ENCODE measurements at places on chromosomes 11 and 22.

GRCh38 chr11:48014917-48015316, 34.6 kb downstream of the PTPRJ start:
- DNase-seq = no peak

DNA sequence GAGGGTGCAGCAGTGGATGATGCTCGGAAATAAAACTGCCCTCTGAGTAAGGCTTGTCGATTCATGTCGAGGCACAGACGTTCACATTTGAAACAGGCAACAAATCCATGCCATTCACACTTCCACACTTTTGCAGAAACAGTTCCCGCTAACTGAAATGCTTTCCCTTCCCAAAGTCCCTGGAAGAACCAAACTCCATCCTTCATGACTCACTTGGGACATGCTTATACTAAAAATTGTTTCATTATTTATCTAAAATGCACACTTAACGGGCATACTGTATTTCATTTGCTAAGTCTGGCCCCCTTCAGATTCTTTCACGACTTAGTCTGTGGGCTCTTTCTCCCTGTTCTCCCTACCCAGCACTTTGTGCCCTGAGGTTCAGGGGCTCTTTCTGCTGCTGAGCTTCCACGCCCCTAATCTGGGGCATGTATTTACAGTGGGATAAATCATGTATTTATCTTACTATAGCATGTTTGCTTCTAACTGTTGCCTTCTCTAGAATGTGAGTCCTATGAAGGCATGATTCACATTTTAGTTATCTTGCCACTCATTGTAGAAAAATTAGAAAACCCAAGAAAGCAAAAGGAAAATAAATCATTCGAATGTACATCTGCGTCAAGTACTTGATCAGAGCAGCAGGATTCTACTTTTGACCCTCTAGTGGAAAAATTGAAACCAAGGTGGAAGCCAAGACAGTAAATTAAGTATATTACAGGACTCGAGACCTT, 12.5 kb downstream of the SCGB1A1 start:
- no peak for DNase-seq

DNA sequence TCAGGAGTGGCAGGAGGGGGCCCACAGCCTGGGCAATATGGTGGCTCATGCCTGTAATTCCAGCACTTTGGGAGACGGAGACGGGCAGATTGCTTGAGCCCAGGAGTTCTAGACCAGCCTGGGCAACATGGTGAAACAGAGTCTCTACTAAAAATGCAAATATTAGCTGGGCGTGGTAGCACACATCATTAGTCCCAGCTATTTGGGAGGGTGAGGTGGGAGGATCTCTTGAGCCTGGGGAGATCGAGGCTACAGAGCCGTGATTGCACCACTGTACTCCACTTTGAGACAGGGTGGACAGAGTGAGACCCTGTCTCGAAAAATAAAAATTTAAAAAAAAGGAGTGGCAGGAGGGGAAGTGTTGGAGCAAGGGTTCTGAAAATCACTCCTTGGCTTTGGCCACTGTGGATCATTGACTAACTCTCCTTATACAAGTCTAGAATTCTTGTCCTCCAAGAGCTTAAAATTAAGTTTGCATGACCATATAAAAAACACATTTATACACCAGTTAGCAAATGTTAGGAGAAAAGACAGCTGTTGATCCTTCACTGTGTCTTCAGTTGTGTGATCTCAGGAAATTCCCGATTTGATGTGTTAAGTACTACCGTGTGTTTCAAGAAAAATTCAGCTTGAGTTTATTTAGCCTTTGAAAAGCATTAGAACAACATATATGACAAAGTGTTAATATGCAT, 2.3 kb upstream of the WEE1 start:
- DNase-seq = no peak

- DNase-seq = no peak
Observed at GRCh38 chr11:123429336-123429735, 733 bp upstream of the GRAMD1B start.

- no peak for DNase-seq
Observed at GRCh38 chr22:20724676-20725454, 49.0 kb upstream of the SERPIND1 start.

- peak; percentile 21 for DNase-seq
Observed at GRCh38 chr22:43004362-43005035, 10.4 kb downstream of the PACSIN2 start.

DNA sequence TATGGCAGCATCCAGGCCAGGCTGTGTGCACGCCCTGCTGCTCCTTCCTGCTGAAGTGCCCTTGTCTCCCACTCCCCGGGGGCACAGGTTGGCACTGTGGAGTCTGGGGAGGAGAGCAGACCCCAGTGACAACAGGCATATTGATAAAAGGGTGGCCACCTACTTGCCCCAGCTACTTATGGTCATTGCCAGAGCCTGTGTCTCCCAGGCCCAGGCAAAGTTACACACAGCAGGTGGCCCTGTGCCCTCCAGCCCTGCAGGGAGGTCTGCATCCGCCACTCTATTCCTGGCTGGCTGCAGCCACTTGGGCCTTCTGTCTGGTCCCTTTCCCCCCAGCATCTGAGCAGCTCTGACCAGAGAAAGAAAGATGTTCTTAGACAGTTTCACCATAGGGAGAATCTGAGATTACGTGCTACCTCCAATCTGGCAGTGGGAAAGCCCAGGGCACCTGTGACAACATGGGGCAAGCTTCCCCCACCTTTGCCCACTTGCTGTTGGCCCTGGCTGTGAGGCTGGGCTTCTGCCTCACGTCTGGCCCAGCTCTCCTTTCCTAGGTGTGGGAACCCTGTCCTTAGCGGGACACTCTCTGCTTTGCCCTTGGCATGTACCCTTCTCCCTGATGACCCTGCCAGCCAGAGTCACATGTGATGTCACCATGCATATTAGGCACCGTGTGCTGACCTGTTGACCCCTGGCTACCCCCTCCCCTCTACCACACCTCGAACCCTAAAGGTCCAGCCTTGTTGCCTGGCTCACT, 25.3 kb upstream of the CSNK2A3 start:
- no peak for DNase-seq

DNA sequence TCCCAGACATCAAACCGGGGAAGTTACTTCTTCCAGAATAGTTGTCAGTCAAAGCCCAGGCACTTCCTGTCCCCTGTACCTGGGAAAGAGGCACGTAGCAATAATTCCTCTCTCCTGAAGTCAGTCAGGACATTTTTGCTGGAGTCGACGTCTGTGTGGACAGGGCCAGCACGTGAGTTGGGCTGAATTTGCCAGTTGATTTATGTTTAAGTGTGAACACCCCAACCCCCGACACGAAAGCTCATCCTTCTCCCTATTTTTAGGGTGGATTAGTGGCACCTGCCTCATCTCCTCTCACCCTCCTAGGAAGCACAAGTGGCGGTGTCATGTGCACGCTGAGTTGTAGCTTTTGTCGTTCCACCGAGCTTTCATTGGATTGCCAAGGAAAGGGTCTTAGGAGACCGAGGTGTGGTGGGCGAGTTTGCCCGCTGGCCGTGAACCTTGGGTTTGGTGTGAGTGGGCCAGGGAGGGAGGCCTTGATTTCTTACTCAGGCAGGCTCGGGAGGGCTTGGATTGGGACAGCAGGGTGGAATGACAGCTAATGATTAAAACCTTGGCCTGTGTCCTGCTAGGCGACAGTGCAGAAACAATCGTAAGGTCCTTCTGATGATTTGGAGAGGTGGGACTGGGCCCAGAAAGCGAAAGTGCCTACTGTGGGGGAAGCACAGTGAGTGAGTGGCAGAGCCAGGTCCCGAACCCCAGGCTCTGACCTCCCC, 87.0 kb upstream of the CRYBB3 start:
- DNase-seq = no peak

- DNase-seq = peak; percentile 30
Observed at GRCh38 chr11:94183886-94184264, 55.2 kb downstream of the PANX1 start.

GRCh38 chr11:98940913-98941312, 79.8 kb upstream of the CNTN5 start:
- no peak for DNase-seq

GRCh38 chr22:20953668-20954500, 13.2 kb upstream of the AIFM3 start:
- no peak for DNase-seq

DNA sequence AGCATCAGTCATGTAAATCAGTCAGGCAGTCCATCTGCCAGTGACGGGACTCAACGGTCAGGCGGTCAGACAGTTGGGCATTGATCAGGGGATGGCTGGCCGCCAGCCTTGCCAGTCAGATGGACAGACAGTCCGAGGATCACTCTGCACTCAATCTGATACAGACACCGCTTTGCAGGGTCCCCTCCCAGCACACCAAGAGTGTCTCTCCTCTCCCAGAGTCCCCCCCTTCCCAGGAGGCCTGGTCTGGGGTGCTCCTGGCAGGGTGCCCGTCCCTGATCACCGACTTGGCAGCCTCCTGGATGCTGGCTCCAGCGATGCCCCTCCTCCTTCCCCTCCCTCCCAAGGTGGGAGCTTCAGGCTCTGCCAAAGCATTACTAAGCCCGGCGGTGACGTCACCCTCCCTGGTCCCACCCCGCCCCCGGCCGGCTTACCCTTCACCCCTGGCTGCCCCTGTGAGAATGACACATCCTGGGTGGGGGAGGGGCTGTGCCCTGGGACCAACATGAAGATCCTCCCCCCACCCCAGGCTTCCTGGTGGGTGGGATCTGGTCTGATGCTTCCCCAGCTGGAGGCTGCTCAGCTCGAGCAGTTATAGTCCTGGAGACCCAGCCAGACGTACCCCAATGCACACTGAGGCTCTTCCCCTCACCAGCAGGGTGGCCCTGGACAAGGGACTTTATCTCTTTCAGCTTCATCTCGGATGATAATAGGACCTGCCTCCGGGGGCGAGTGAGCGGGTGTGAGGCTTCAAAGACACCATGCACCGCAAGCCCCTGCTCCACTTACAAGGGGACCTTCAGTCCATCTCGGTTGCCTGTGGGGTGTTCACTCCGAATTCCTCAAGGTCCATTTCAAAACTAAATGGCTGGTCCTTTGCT, 69.2 kb downstream of the CD82 start:
- peak; percentile 52 for DNase-seq

DNA sequence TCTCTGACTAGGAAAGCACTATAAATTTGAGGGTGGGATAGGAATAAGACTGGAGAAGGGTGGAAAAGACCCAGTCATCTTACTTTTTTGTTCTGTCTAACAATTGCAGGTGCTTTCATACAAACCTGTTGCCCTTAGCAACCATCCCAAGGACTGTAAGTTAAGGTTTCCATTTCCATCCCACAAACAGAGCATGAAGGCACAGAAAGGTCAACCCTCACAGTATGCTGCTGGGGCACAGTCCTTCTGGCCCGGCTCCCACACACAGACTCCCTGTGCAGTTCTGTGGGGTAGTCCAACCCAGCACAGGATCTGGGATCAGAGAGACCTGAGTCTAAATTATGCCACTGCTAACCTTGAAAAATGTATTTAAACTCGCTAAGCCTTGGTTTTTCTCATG, 38.4 kb upstream of the ETS1 start:
- DNase-seq = no peak

DNA sequence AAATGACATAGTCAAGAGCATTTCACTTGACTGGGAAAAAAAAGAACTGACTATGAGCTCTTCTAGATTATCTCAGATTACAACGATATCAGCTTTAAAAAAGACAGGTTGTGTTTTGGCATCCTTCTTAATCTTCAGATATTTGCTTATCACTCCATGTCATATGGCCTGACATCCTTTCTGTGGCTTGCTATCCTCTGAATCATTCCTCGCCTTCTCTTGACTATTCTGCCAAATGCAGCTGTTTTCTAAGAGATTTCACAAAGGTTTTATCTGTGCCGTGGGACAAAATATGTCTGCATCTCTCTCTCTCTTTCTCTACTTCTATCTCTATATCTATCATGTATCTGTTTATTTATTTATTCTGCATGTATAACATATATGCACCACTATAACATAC, 746.1 kb downstream of the CNTN5 start:
- no peak for DNase-seq

DNA sequence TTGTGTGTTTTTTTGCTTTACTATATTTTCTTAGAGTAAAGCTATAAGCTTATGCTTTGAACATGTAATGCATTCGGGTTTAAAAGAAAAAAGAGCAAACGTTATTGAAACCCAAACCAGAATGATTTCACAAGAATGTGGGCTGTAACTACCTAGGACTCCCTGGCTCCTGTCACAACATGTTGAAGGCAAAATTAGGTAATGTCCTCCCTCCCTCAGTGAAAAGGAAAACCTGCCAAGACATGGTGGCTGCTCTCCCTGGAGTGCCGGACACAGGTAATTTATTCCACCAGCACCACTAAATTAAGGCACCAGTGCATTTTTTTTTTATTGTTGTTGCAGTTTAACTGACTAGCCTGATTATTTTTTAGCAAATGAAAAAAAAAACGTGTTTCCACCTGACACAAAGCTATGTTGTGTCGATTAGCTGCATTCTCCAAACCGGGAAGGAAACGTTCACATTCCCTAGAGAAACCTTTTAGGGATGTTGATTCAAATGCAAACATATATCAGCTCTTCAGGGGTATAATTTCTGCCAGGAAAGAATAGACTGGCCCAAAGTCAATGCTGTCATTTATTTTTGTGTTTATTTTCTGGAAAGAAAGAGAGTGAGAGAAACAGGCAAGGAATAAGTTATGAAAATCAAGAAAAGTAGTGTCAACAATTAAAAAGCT, 134.6 kb downstream of the CCDC34 start:
- no peak for DNase-seq

GRCh38 chr11:64101461-64101860, 64.5 kb downstream of the MACROD1 start:
- no peak for DNase-seq

DNA sequence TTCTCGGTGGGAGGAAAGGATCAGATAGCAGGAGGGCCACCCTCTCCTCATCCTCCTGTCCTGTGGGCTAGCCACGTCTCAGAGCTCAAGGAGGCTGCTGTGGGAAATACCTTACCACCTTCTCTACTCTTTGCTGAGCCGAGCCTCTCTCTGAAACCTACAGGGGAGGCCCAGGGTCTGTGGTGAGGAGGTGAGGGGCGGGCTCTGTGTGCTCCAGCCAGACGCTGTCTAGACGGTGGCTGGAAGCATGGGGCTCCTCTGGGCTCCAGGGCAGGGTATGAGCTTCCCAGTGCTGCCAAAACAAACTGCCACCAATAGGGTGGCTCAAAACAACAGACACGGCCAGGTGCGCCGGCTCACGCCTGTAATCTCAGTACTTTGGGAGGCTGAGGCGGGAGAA, 5.5 kb upstream of the TMPRSS6 start:
- DNase-seq = no peak

- DNase-seq = no peak
Observed at GRCh38 chr11:73077454-73077853, 64.7 kb downstream of the FCHSD2 start.

DNA sequence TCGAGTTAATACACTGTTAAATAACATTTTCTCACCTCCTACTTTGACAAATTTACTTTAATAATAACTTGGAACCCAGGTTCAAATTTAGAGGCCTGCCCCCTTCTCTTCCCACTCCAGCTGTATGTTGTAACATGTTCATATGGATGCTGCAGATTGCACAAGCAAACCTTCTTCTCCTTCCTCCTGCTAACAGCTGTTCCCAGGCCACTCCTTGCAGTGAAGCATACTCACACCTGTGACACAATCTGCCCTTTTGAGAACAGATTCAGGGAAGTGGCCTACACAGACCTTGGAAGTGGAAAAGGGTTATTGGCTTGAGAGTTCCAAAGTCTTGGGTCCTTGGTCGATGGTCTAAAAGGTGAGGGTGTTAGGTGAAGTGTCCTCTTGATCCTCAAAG, 131.9 kb downstream of the TEAD1 start:
- no peak for DNase-seq

All from activated naive CD8-positive, alpha-beta T cell treated with anti-CD3 and anti-CD28 coated beads, Interleukin-2, amount 50 U/mL, for 24 hours (primary cell).